IPS DF 6.9 (cell line): ENCODE measurements at places on chromosomes 6 and 20.
A peak's percentile ranks its signal among the peaks of the same experiment; 100 is the strongest.

DNA sequence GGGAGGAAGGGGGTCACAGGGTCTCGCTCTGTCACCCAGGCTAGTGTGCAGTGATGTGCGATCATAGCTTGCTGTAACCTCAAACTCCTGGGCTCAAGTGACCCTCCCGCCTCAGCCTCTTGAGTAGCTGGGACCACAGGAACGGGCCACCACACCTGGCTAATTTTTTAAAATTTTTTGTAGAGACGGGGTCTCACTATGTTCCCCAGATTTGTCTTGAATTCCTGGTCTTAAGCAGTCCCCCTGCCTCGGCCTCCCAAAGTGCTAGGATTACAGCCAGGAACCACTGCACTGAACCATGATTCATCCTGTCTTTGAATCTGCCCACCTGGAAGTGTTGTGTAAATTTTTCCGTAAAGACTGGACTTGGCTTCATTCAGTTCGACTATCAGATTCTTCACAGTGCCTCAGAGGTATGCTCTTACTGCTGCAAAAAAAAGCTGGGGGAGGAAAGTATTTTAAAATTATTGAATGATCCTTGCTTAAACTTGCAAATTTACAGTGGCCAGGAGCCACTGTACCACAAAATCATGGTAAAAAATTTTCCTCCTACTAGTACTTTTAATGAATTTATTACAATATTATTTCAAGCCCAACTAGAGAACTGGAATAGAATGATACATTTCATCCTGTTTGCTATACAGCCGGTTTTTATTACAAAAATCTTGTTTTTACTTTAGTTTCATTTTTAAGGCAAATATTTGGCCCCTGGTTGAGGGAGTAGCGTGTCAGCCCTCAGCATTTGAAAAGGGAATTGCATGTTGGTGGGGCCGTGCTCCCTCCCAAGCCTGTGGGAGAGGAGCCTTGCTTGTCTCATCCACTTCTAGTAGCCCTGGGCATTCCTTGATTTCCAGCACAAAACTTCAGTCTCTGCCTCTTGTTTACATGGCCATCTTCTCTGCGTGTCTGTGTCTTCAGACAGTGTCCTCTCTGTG is 202.5 kb upstream of the SGK1 start:
- no peak for DNase-seq

GRCh38 chr6:30541515-30542403 is 14.5 kb downstream of the GNL1 start:
- no peak for DNase-seq

GRCh38 chr6:111210194-111210728 is 123.0 kb downstream of the SLC16A10 start:
- peak; percentile 35 for DNase-seq

GRCh38 chr6:163985710-163986109 is 571.2 kb downstream of the QKI start:
- DNase-seq: no peak

DNA sequence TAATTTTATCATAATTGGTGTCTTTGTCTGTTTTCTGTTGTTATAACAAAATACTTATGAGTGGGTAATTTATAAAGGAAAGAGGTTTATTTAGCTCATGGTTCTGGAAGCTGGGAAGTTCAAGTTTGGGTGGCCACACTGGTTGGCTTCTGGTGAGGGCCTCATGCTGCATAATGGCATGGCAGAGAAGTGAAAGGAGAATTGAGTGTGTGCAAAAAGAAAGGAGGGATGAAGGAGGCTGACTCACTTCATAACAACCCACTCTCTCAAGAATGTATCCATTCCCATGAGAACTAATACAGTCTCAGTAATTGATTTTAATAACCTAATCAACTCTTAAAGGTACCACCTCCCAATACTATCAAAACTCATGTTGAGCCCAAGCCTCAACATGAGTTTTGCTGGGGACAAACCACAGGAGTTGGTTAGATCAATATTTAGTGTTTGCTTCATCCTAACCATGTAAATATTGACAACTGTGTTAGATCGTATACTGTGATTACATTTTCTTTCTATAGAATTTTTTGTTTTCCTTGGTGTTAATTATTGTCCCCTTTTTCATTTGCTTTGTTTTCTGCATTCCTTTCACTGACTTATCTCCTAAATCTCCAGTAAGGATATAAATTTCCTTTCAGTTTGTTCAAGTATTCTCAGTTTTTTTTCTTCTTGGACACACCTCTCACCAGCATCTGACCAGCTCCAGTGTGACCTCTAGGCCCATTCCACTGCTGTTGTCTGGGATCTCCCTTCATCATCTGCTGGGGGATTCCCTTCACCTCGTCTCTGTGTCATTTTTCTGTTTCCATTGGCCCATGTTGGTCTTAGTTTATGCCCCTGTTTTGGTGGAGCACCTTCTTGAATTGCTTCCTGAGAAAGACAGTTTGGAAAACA is 54.8 kb upstream of the SCGN start:
- DNase-seq: no peak

DNA sequence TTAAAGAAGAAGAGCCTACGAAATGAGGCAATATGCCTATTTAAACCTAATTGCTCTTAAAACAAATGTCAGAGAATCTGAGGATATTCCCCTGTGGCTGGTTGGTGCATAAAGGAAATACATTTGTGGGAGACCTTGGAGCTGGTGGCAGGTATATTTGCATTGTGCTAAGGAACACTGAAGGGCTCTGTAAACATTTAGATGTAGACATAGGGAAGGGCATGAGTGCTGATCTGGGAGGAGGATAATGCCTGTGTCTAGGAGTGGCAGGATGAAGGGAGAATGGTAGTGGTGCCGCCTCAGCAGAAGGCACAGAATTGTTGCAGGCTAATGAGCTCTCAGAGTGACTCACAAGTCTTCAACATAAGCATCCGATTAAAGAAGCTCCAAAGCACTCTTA is 85.8 kb downstream of the CD164 start:
- no peak for DNase-seq

DNA sequence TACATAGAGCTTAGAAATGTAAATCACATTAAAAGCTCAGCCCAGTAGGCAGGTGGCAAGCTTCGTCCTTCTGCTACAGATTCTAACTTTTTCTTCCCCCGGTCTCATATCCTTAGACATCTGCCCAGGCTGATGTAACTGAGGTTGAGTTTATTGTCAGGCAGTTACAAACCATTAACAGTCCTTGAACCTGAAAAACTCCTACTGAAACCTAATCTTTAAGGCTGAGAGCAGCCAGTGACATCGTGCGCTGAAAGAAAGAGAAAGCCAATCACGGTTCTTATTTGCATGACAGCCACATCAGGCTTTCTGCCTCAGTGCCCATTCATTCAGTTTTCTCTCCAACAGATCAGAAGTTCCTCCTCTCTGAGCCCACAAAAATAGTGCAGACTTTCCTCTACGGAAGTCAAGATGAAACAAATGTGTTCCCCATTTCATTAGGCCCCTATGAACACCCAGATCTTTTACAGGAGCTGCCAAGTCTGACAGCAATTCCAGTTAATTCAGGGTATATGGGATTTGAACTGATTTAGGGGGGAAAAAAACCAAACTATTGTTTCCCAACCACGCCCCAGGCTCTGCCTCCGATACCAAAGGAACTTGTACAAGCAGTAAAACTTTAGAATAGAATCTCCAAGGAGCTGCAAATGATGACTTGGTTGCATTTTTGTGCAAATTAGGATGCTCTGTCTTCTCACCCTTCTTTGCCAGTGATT is at the start of gene NHSL1:
Gene NHSL1, minus strand, starts transcription at position 192 of the 716 bp plus-strand sequence. CDS start 204 bp downstream, outside the sequence.
- DNase-seq: no peak

DNA sequence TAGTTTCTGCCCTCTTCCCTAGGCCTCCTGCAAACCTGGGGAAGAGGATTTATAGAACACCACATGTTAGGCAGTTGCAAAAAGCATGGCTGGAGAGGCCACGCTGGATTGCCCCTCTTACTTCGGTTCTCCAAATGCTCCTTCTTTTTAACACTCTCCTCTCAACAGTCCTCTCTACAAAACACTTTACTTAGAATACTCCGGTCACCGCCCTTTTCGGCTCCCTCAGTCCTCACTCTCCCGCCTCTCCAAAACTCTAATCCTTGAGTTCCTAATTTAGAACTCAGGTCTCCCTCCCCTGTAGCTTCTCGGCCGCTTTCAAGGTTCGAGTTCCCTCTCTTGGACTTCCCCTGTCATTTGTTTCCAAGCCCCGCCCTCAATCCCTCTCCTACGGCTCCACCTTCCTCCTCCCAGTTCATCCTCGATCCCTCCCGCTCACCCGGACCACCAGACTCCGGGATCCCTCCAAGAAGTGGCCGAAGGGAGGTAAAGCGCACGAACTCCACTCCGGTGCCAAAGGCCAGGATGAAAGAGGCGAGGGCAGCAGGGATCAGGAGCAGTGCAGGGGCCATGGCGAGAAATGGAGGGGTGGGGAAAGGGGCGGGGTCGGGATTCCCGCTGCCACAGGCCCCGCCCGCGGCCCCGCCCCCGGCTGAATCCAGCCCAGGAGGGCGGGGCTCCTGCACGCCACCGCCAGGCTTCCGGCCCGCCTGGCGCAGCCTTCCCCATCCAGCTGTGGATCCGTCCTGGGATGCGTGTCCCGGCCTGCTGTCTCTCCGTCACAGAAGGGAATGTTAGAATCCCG is at the start of gene NRM:
Gene NRM, minus strand, starts transcription at position 582 of the 805 bp plus-strand sequence. Its CDS starts 10 bp downstream, at position 572.
- no peak for DNase-seq

- DNase-seq: no peak
These were observed 13.7 kb upstream of the FAM83C start for GRCh38 chr20:35305682-35306556.

DNA sequence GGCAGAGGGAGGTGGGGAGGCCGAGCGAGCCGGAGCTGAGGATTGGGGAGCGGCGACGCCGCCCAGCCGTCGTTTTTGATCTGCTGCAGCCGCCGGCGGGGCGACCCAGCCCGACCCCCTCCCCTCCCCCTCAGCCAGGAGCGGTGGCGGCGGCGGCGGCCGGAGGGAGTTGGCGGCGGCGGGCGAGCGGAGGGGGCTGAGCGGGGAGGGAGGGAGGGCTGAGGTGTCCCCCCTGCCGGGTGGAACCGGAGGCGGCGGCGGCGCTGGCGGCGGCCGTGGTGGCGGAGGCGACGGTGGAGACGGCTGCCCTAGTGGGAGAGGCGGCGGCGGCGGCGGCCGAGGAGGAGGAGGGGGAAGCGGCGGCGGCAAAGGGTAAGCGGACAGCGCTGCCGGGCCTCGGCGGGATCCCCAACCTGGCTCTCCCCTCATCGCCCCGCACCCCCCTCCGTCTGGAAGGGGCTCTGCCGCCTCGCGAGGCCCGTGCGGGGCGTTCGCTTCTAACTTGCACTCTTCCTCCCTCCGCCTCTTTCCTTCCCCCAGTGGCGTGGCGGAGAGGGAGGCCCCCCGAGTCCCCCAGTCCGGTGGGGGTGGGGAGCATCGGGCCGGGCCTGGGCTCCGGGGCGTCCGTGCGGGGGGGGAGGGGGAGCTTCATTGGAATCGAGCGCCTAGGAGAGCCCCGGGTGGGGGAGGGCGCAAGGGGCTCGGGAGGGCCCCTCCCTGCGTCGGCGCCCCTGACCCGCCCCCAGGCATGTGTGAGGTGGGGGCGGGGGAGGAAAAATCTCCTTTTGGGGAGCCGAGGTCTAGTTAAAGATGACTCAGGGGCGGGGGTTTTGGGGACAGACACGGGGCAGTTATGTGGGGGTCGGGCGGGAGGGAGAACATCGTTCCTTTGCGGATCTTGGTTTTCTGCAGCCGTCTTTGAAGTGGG is at the start of gene TAB2:
Gene TAB2, plus strand, starts transcription at position 69 of the 928 bp plus-strand sequence. CDS start 52,286 bp downstream, outside the sequence.
- no peak for DNase-seq
